Activated naive CD8-positive, alpha-beta T cell treated with anti-CD3 and anti-CD28 coated beads, Interleukin-2, amount 10 ng/mL, durations not matched to agents 7 days and 5 days (primary cell): ENCODE measurements at places on chromosomes 3 and 15.

GRCh38 chr3:189502676-189503257 is 128.4 kb upstream of the TP63 start:
- DNase-seq: no peak

DNA sequence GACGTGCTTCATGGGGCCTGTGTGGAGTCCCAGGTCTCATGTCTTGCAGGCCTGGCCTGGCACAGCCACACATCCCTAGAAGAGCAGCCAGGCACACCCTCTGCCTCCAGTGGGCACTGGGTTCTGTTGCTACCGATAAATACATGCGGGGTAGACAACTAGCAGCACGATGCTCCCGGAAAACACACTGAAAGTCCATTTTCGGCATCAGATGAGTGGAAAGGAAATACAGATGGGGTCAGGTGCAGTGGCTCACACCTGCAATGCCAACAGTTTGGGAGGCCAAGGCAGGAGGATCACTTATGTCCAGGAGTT is 165.1 kb downstream of the NSMCE3 start:
- DNase-seq: no peak

DNA sequence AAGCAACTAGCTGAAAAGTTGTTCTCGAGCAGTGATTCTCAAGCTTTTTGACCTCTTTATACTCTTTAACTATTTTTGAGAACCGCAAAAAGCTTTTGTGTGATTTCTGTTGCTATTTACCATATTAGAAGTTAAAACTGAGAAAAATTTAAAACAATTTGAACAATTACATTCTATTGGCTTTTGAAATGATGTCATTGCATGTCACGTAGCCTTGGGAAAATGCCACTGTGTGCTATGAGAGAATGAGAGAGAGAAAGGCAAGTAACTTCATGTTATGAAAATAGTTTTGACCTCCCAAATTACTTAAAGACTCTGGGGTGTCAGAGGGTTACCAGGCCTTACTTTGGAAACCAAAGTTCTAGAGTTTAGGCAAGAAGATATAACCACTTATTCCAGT is 8.0 kb downstream of the USP13 start:
- no peak for DNase-seq

DNA sequence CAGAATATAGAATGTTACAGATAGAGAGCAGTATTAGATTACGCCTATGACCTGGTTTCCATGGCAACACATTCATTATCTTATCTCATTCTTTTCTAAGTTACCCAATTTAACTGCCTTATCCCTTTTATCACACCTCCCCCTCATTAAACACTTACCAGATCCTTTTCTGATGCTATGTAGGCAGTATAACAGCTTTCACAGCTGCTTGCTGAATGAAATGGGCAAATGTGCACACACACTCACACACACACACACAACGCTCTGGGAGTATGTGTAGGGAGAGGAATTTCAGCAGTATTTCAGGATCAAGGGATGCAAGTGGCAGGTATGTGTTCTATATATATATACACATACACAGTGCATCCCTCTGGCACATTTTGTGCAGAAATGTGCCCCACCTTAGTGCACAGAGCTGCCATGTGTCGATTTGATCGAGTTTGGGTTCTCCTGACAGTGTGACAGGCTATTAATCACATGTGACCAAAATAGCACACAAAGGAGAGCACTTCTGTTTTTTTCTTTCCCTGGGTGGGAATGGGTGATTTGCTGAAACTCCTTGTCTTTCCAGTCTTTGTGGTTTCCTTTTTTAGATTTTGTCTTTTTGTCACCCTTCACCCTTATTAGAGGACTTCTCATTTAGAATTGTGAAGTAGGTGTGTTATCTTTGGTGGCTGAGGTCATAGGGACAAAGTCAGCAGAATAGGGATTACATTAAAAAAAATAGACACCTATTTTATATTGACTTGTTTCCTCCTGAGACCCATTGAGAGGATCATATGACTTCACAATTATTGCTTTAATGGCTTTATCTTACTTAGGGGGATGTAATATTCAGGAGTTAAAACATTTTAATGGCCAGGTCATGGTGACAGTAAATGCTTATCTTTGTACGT is 553.7 kb downstream of the PDCD6IP start:
- DNase-seq: no peak

DNA sequence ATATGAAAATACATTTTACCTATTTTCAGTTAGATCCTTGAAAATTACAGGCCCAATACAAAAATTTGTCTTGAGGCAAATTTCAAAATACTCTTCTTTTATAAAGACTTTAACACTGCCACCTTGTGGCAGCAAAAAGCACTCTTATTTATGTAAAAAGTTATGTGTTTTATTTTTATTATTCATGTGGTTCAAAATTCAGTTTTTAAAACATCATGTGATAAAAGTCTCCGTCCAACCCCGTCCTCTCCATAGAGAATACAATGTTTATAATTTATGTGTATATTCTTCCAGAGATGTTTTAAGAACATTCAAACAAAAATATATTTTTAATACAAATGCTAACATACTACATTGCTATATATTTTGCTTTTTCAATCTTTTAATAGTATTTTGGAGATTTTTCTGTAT is 36.9 kb upstream of the TRIM59 start:
- no peak for DNase-seq

DNA sequence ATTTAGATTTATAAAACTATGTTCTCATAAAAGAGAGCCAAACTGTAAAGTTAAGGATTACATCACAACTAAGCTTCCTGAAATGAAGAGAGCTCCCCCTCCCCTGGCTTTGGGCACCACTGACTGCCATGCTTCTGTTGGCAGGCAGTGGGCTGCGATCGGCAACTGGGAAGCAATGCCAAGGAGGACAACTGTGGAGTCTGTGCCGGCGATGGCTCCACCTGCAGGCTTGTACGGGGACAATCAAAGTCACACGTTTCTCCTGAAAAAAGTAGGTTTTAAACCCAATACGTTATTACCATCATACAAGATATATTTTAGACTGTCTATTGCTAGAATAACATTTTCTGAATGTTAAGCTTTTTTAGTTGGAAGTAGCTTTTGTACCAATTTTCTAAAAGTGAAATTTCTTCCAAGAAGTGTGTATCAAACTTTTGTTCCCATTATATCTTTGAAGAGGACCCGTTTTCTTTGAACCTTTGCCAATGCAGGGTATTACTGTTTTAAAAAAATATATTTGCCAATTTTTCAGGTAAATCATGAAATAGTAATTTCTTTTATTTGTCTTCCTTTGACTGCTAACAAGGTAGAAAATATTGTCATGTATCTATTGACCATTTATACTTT is 184.1 kb downstream of the ADAMTSL3 start:
- no peak for DNase-seq

DNA sequence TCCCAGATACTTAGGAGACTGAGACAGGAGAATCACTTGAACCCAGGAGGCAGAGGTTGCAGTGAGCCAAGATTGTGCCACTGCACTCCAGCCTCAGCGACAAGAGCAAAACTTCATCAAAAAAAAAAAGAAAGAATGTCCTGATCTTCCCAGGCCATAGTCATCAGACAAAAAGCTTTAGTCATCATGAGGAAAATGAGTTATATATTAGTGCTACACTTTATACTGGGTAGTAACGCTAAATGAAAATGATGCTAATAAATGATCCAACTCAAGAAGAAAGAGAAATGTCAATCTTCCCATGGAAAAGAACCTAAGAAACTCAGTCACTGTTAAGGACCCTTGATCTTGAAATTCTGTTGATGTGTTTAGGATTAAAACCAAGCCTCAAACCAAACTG is 26.3 kb upstream of the TRIM59 start:
- no peak for DNase-seq

DNA sequence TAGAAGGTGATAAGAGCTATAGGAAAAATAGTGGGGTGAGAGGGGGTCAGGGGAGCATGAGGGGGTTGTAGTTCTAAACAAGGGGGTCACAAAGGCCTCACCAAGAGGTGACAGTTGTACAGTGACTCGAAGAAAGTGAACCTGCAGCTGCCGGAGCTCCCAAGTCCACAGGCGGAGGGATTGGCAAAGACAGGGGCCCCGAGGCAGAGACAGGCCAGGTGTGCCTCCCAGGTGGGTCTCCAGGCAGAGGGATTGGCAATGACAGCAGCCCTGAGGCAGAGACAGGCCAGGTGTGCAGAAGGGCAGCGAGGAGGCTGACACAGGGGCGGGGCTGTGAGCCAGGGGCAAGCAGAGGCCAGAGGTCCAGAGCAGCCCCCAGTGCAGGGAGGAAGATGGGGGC is 63.7 kb downstream of the DNAJB8 start:
- DNase-seq: no peak

DNA sequence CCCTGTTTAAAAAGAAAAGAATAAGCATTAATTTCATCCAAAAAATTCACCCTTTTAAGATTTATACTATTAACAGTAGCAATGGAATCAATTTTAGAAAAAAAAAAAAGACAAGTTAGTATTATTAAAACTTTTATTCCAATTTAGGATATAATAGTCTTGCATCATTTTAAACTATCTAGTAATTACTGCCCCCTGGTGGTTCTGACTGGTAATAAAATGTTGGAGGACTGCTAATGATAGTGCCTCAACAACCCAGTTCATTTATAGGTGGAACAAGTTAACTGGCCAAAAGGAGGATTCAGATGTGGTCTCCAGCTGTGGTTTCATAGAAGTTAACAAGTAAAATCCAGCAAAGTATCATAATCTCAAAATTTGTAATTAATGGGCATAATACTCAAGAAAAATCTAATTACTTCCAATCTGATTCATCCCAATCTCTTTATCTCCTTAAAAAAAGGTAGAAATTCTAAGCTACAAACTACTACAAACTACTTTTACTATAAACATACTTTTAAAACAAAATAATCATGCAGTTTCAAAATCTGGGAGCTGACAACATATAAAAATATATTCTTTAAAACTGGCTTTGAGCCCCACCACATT is 30.7 kb upstream of the WDR49 start:
- DNase-seq: no peak

GRCh38 chr3:187626581-187626980 is 43.6 kb downstream of the SST start:
- DNase-seq: no peak

DNA sequence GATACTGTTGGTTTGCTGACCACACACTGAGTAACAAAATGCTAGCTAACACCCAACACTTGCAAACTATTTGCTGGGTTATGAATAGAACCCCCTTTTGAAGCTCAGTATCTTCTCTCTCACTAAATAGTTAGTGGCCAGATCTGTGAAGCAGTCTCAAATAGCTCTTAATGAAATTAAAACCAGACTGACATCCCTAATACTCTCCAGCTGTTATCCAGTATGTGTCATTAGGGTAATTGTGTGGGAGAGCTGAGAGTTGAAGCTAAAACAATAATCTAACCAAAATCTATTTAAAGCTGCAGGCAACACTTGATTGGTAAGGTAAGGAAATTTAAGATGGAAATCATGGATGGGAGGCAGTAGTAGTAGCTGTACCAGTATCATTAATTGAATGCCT is 110.4 kb upstream of the RORA start:
- DNase-seq: no peak

GRCh38 chr3:184620475-184621119 is 59.0 kb downstream of the EPHB3 start:
- no peak for DNase-seq

DNA sequence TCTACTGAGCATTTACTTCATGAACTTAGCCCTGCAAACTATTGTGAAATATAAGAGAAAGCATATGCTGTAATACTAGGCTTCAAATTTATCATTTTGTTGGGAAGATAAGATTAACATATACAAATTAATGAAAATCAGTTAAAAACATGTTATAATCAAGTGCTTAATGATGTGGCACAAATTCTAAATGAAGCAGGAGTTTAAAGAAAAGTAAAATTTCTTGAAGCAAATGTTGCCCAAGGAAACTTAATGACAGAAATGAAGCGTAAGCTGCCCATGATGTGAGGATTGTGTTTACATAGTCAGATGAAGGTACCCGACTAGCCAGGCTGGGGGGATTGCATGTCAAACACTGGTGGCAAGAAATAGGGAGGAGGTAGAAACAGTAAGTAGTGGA is 103.1 kb upstream of the GAP43 start:
- DNase-seq: no peak

GRCh38 chr15:25173241-25174028 is 218.6 kb downstream of the SNRPN start:
- no peak for DNase-seq

DNA sequence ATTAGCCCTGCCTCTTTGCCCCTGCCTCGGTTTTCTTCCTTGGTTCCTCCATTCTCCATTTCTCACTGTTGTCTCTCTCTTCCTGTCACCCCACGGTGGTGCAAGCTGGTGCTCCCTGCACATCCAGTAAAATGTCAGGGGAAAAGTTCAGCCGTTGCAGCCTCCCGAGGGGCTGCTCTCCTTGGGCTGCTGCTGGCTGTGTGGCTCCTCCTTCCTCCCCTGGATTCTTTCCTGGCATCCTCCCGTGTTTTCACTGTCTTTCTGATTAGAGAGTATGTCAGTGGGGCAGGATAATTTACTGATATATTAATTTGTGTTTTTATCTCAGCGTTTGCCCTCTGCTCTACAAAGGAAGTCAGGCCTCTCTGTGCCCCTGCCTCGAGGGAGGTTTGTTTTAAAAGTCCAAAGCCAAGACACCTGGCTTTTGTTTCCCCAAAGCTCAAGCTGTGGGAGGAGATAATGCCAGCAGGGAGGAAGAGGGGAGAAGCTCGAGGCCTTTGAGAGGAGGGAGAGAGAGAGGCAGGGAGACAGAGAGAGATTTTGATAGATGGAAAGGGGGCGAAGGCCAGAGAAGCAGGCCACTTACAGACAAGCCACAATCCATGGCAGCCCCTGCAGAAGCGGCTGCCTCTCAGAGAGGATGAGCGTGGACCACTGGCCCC is 150.3 kb upstream of the NR2F2 start:
- DNase-seq: no peak

DNA sequence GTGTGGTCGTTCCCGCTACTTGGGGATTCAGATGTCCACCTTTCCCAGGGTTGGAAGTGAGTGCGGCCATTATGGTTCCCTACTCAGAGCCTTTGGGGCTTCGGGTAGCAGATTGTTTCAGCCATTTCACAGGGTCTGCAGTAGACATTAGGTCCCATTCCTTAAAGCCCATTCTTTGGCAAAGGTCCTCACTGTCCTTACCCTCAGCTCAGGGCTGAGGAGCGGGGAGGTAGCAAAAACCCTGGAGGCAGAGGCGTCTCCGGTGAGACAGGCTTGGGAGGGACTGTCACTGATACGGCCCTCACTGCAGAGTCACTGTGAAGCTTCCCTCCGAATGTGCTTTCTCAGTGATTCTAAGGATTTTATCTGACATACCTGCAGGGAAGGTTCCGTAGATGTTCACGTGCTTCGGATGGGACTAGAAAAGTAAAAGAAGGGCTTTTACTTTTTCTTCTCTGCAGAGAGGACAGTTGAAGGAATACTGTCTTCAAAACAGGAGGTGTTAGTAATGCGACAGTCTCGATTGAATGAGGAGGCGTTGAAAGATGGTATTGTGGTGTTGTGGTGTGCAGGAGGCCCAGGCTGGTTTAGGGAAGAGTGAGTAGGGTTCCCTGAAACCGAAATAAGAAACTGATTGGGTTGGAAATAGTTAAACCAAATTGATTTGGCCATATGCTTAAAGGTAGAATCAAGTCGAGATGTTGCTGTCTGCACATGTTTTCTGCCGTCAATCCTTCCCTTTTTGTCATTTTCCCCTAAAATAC is 630 bp downstream of the ATP6V1A start:
- DNase-seq: no peak

GRCh38 chr3:110909839-110910238 is 161.8 kb upstream of the NECTIN3 start:
- no peak for DNase-seq

GRCh38 chr3:123949641-123950040 is 11.4 kb downstream of the CCDC14 start:
- DNase-seq: no peak
